Sigmoid colon (tissue), 7 donors: ENCODE measurements at places on chromosomes 12 and 14. TPM values are rescaled to one million over a fixed set of nuclear protein-coding genes. Genes with fewer than 3 reads are reported as not detected.
A peak's percentile ranks its signal among the peaks of the same experiment; 100 is the strongest.

Gene PTPRO
- 8.5 TPM for polyA plus RNA-seq

Gene GPR135
- polyA plus RNA-seq = 0.50 TPM

DNA sequence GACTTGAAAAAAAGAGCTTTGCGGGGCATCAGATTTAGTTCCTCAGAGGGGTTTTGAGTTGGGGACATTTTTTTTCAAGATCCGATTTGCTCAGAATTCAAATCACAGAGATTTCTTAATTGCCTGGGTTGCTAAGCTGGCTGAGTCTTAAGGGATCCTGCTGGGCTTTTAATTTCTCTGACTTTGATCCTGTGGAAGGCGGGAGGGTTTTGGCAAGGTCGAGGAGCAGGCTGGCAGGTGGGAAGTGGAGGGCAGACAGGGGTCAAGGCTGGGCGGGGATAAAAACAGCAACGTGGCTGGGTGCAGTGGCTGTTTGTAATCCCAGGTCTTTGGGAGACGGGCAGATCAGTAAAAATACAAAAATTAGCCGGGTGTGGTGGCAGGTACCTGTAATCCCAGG is 33.5 kb upstream of the CCDC63 start:
- DNase-seq = no peak

DNA sequence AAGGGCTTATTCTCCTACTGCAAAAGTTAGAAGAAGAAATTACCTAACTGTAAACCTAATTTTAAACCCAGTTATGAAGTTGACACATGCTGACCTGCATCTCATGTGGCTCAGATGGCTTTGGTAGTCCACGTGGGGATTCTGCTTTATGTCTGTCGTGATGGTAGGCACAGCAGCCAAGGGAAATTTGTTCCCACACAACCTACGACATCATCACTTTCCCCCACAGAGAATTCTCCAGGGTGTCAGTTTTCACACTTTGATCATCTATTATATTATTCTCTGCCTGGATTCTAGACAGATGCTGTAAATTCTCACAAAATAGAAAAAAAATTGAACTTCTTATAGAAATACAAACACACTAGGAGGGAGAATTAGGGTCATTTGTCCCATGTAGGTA is 70.6 kb downstream of the PTHLH start:
- no peak for DNase-seq

DNA sequence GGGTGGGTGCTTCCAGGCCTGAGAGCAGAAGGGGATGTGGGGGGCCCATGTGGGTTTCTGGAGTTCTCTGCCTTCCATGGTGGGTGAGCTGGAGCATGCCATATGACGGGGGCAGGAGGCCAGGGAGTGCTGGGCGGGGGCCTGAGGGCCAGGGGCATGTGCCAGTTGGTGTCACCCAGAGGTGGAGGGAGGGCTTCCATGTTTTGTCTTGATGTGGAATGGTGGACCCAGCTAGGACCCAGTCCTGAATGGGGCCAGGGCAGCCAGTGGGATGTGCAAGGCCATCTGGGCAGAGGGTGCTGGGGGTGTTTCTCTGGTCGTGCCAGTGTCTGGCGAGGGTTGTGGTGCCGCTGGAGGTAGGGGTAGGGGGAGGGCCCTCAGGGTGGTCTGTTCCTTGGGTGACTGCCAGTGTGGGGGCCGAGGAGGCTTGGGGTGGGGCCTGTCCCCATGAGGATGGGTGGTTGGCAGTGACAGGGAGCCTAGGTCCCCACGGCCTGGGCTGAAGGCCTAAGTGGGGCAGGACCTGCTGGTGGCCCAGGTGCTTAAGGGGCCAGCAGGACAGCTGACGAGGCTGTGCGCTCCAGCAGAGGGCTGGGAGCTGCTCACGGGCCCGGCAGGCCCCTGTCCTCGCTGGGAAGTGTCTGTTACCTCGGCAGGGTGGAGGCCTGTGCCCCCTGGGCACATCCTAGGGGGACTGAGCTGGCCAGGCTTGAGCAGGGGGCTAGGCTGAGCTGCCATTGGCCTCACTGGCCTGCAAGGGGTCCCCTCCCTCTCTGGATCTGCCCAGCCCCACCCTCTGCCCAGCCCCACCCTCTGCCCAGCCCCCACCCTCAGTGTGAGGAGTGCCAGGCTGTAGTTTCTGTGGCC is 26.8 kb downstream of the CEP170B start:
- peak; percentile 61 for DNase-seq

- no peak for DNase-seq
Measured at GRCh38 chr14:50778721-50779483, 52.1 kb downstream of the NIN start.

DNA sequence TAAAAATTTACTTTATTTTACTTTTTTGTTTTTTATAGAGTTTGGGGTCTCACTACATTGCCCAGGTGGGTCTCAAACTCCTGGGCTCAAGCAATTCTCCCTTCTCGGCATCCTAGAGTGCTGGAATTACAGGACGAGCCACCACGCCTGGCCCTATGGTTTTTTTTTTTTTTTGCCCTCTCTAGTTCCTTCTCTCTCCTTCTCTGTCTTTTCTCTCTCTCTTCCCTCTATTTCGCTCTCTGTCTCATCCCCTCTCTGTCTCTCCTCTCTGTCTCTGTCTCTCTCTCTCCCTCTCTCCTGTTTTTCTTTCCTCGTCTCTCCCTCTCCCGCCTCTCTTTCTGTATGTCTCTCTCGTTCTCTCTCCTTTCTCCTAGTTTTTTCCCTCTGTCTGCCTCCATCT is 202.6 kb upstream of the LHX5 start:
- DNase-seq = no peak

DNA sequence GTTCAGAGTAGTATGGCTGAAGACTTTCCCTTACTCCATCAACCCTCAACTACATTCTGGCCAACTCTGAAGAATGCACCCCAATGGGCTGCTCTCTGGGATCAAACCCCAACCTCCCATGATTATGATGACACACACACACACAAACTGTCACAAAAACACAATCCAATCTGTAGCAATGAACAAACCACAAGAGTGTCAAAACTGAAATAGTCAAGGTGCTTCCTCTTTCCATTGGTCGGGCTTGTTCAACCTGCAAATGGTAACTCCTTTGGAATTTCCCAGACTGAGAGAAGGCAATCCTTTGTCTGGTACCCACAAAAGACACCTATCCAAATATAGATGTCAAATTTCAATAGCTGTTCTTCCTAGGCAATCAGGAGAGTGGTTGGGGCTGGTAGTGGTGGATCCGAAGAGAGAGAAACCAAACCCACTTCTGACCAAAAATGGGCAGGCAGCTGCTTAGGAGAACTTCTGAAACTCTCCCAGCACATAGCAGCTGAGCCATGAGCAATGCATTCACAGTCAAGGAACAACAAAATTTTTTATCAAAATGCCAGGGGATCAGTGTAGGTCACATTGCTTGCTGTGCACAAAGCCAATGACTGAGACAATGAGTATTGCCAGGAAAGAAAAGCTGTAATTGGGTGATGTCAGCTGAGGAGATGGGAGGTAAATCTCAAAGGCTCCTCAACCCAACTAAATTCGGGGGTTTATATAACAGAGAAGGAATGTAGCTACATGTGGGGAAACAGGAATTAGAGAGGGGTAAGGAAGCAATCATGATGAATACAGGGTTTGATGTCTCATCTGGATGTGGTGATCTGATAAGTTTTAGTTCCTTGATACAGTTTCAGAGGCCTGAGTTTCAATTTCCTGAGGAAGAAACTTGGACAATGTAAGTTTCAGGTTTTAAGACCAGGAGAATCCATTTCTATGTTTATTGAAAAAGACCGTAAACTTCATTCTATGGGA is 191.4 kb downstream of the KITLG start:
- DNase-seq = no peak

- no peak for DNase-seq
Measured at GRCh38 chr14:99459481-99460100, 21.1 kb downstream of the SETD3 start.
